ENCODE measurements at places on chromosomes 11 and 22.
A peak's percentile ranks its signal among the peaks of the same experiment; 100 is the strongest.

- DNase-seq: peak; percentile 56
These were observed 26.4 kb downstream of the YWHAH start for GRCh38 chr22:31970490-31971444.

- DNase-seq: no peak
These were observed 240.0 kb upstream of the BLID start for GRCh38 chr11:122355968-122356367.

- no peak for DNase-seq
These were observed 19.9 kb upstream of the GRAMD1B start for GRCh38 chr11:123410218-123410549.

DNA sequence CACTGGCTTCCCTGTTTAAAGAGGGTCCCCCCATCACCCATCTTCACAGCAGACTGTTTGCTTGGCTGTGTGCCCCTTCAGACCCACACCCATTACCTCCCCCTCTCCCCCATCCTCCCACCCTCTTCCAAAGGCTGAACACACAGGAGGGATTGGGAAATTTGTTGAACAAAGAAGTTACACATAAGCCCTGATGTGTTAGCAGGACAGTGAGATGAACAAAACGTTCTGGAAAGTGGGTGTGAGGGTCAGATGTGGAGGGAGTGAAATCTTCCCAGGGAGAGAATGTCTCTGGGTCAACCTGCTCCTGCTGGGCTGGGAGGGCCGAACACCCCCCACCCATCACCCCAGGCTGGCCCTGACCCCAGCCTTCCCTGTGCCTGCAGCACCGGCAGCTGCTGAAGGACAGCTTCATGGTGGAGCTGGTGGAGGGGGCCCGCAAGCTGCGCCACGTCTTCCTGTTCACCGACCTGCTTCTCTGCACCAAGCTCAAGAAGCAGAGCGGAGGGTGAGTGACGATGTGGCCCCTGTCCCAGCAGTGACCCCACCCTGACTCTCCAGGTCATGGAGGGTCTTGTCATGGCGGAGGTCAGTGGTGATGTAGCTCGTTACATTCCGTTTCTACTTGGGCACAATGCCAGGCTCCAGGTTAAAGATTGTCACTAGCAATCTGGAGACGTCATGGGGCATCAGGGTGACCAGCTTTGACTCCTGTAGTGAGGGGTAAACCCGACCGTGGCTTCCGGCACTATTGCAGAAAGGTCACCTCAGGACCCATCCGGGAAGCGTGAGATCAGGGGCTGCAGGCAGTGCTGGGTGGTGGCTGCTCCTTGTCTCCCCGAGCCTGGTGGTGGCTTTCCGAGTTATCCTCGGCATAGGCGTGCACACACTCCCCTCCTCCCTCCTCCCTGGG, 103.5 kb downstream of the BCR start:
- DNase-seq: no peak

GRCh38 chr11:61328351-61328750, 4.6 kb downstream of the DDB1 start:
- DNase-seq: no peak

GRCh38 chr11:76265771-76266241, 59.5 kb upstream of the WNT11 start:
- no peak for DNase-seq

GRCh38 chr22:33921525-33922348, 1.5 kb upstream of the LARGE1 start:
- peak; percentile 4 for DNase-seq

GRCh38 chr11:44952082-44952481, 1.4 kb upstream of the TP53I11 start:
- no peak for DNase-seq

GRCh38 chr11:14273895-14274294, 85.1 kb downstream of the RRAS2 start:
- DNase-seq: no peak

DNA sequence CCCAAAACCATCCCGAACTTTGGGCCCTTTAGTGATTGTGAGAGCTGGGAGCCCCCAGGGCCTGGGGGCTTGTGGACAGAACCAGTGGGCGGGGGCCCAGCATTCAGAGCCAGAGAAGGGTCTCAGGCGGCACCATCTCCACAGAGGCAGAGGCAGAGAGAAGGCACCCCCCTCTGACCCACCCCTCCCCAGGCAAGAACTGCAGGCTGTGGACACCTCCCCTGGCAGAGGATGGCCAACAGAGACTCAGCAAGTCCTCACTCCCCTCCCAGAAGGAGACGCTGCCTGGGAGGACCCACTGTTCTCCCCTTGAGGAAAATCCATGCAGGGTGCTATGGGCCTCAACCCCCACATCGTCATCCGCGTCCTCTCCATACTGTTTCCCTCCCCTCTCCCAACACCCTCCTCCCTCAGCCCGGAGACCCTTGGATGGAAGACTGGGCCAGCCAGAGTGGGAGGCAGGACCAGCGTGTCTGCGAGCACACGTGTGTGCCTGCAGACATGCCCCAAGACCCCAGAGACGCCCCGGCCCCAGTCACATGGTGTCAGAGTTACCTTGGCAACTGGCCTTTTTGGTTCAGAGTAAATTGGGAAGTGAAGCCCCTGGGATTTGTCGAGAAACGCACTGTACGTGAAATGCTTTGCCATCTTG, 42.6 kb downstream of the KCNC1 start:
- DNase-seq: no peak

DNA sequence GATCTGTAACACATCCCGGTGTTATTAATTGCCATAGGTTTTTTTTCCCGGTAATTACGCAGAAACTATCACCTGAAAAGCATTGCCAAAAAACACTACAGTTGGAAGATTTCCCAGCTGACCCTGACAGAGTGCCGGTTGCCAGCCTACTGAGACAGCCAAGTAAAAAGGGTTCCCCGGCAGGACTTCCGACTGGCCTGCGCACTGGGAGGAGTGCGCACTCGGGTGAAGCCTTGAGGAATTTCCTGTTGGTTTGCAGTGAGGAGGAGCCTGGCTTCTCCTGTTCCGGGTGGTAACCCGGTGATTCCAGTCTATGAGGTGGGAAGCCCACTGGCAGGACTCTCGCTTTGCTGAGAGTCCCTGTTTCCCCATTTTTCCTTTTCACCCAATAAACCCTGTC, 52.1 kb downstream of the CNTF start:
- no peak for DNase-seq

GRCh38 chr22:47366026-47366767, 603.7 kb downstream of the TBC1D22A start:
- DNase-seq: no peak

Data from activated CD8-positive, alpha-beta memory T cell treated with anti-CD3 and anti-CD28 coated beads for 1 hour (primary cell).